Hepatocyte (in vitro differentiated cells): ENCODE measurements at places on chromosomes 6 and 20.

GRCh38 chr20:46683939-46684750 is 5.1 kb downstream of the TP53RK start:
- peak; percentile 79 for DNase-seq

DNA sequence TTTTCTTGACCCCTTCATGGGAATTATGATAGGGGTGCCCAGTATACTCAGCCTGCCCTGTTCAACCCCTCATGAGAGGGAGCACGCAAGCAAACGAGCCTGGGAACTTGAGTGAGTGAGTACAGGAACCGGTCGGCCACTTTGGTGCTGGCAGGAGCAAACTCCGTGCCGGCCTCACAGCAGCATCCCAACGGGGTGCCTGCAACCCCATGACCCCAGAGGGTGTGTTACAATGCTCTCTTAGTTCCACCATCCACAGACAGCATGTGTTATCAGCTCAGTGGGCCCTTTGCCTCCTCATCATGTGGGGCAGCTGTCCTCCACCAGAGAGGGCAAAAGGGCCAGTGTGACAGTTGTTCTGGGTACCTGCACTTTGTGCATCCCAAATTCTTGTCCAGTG is 289.8 kb downstream of the FRK start:
- no peak for DNase-seq

DNA sequence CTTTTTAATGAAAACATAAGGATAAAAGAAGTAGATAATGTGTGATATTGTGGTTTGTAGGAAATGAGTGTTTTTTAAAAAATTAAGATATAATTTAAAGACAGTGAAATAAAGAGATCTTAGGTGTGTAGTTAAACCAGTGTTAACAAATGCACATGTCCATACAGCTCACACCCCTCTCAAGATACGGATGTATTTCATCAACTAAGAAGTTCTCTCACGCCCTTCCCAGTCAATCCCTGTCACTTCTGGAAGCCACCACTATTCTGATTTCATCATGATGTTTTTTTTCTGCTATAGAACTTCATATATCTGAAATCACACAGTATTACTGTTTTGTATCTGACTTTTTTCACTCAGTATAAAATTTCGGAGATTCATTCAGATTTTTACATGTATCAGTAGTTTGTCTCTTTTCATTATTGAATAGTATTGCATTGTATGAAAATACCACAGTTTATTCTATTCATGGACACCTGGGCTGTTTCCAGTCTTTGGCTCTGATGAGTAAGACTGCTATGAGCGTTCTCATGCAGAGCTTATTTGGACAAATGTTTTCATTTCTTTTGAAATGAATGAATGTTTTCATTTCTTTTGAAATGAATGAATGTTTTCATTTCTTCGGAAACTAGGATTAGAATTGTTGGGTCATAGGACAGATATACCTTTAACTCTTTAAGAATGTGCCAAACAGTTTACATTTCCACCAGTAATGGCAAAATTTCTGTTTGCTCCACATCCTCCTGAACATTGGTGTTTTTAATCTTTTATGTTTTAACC is 49.7 kb upstream of the ELOVL5 start:
- no peak for DNase-seq

- no peak for DNase-seq
Measured at GRCh38 chr6:75147512-75147911, 58.3 kb downstream of the COL12A1 start.

DNA sequence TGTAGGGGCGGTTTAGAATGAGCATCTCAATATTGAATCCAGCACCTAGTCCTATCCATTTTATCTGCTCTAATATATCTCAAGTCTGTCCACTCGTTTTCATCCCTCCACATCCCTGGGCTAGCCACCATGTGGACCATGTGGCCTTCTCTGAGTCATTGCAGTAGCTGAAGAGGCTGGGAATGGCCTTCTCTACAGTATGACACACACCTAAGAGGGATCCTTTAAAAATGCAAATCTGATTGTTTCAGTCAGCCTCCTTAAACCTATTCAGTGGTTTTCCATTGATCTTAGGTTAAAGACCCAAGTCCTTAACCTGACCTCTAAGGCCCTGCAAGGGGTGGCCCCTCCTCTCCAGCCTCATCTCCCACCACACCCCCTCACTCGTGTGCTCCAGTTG is 9.4 kb downstream of the RING1 start:
- no peak for DNase-seq

DNA sequence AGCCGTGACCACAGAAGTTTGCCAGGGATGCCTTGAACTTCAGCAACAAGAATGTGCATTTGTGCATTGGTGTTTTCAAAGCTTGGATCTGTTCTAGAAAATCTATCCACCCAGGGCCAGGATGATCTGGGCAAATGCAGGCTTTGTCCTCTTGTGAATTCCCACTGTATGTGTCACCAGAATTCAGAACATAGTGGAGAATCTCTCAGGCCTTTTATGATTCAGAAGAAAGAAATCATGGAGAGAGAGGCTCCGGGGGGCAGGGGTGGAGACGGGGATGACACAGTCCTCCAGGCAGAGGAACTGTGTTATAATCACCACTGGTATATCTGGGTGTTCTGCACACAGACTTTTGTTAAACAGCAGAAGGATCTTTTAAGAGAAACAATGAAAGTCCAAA is 304.1 kb downstream of the CDH4 start:
- no peak for DNase-seq

DNA sequence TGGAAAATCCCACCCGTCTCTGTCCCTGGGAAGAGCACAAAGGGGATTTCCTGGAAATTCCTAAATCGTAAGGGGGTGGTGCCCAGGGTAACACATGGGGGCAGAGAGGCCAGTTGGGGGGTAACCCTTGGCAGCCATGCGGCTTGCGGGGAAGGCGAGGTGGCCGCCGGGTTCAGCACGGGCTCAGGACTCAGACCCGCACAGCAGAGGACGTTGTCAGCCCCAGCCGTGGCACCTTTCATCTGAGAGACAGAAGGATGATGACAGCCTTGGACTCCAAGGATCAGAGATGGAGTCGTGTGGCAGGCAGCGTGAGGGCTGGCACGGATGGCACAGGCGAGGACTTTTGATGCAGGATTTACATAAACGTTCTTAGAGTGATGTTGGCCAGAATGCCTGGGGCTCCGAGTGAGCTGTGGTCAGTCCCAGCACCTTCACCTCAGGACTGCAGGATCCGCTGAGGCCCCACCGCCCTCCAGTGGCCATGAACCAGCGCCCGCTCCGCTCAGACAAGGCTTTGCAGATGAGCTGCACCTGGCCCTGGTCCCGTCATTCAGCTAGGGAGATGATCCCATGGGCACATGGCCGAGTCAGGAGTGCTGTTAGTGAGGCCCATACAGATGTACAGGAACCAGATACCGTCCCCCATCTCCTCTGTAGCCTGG is 190.3 kb downstream of the TAF4 start:
- DNase-seq, result no peak

GRCh38 chr6:119276211-119276610 is 73.3 kb downstream of the MAN1A1 start:
- DNase-seq, result no peak

DNA sequence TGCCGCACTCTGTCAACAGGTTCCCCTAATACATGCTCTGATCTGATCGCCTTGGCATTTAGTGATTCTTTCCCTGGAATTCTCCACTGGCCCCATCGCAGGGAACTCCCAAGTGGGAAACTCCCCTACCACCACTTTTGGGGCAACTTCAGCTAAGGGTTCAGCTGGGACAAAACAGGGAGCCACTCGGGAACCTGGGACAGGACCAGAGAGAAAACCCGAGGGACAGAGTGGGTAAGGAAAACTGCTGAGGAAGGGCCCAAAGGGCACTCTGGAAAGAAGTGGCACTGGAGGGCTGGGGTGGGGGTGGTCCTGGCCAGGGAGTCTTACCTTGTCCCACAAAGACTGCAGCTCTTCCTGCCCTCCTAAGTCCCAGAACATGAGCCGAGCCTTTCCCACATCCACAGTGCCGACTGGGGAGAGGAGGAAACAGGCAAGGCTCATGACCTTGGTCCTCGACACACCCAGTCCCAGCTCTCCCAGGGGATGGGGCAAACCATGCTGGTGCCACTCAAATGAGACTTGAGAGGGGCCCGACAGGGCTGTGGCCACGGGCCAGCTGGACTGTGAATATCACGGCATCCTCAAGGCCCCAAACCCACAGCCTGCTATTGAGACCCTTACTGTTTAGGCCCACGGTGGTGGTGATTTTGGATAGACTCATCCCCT is 1.6 kb downstream of the ARFRP1 start:
- DNase-seq, result peak; percentile 4

- no peak for DNase-seq
Measured at GRCh38 chr6:36187446-36187845, 9.1 kb upstream of the BRPF3 start.

GRCh38 chr6:11328613-11329247 is 96.3 kb upstream of the NEDD9 start:
- DNase-seq, result peak; percentile 52

DNA sequence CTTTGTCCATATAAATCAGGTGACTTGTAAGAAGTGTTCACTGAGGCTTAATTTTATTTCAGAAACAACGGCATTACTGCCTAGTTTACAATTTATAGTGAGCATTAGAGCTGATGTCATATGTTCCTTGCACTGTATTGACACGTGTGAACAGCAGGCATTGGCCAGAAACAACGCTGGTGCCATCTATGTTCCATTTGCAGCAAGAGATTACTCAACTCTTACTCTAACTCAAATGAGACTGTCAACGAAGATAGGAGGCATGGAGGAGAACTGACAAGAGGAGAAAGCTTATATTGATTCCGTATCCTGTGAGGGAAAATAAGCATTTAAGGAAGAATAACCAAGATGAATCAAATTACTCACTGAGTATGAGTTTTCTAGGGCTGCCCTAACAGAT is 48.4 kb downstream of the MTFR2 start:
- no peak for DNase-seq

DNA sequence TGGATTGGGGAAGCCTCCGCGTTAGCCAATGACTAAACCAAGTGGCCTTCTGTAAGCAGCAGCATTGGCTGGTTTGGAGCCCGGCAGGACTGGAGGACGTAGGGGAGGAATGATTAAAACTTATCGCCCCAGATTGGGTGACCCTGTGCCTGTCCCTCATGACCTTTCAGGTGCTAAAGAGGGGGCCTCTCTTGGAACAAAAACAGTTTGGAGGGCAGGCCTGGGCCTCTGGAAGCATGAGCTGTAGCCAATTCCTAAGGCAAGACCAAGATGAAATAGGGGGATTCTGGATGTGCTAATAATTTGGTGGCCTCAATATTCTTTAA is 1.4 kb downstream of the GMPR start:
- no peak for DNase-seq

- DNase-seq, result no peak
Measured at GRCh38 chr20:54535033-54535432, 59.6 kb downstream of the DOK5 start.

- no peak for DNase-seq
Measured at GRCh38 chr6:27049863-27050781, 197.4 kb upstream of the PRSS16 start.

DNA sequence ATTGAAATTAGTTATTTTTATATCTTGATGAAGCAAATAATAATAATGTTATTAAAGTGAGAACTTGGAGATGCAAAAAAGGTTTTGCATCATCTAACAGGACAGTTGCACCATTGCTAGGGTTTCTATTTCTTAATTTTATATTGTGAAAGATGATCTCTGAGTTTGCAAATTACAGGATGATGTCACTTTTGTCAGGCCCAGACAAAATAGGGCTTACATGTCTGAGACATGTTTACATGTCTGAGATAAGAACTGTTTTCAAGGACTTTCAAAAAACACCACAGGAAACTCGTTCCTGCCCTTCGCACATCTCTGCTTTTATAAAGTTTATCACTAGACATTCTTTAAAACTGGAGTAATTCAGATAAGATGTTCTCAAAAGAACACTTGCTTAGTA is 1075.8 kb upstream of the MANEA start:
- peak; percentile 47 for DNase-seq

DNA sequence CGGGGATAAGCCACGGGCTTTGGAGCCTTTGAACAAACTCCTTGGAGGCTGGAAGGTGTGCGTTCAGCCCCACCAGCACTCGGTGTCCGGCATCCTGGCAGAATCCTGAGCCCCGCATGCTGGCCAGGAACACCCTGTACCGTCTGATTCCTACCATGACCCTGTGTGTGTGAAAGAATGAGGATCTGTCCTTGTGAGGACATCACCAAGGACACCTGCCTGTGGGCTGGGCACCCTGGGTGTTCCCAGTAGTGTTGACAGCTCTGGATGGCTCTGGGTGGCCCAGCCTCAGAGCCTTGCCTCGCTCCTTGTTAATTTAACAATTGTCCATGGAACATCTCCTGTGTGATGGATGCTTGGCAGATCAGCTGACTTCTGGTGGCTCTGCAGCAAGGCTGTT is 234.3 kb downstream of the QKI start:
- DNase-seq, result no peak

GRCh38 chr20:12502443-12502842 is 506.3 kb upstream of the SPTLC3 start:
- DNase-seq, result peak; percentile 6

DNA sequence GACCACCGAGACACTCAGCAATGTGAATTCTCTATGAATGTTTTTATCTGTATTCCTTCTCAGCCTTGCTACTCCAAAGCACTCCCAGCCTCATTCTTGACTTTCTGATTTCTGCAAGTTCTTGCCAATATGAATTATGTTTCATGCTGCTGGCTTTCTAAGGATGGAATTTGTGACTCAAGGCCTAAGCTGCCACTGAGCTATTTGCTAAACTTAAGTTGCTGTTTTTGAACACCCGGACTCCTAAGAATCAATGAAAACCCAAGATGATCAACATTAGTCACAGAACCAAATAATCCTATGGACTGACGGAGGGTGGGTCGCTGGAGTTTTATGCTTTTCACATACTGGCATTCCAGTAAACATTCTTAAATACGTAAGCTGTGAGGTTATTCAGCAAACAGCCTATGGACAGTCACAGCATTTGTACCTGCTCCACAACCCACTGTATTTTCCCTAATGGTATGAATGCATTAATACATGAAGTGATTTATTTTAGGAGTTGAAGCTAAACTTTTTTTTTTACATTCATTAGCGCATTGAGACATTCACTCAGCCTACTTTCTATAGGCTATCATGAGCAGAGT is 8.2 kb upstream of the PXDC1 start:
- no peak for DNase-seq

- no peak for DNase-seq
Measured at GRCh38 chr20:40646361-40646760, 42.7 kb downstream of the MAFB start.

DNA sequence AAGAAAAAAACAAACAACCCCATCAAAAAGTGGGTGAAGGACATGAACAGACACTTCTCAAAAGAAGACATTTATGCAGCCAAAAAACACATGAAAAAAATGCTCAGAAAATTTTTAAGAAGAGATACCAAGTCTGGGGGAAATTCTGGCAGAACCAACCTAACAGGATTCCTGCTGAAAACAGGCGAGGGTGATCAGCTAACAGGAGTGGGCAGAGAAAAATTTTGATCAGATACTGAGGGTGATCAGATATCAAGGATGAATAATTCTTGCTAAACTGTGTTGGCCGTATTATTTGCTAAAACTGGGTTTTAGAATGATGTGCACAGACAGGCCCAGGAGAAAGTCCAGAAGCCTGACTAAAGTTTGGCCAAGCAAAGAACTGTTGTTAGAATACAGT is 557.3 kb downstream of the CD109 start:
- DNase-seq, result no peak
